ENCODE measurements at places on chromosomes 12 and 14.

GRCh38 chr12:71312768-71313403 is 126.7 kb upstream of the LGR5 start:
- DNase-seq: peak; percentile 6

- DNase-seq: peak; percentile 63
Observed at GRCh38 chr14:54472315-54472714, 16.5 kb downstream of the GMFB start.

DNA sequence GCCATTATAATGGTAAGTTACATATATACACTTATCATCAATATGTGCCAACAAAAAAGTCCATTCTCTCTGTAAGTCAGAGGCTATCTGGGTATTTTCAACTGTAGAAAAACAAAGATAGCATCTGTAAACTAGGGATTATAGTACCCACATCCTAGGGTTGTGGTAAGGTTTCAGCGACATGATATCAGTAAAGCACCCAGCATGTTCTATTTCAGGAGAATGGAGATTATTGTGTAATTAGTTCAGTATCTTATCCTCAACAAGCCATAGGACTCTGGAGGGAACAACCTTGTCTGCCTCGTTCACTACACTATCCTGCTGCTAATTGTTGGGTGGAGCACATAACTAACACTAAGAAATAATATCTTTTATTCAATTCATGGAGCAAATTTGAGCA is 19.7 kb upstream of the CKAP4 start:
- DNase-seq: no peak

GRCh38 chr12:131226345-131227265 is 272.9 kb downstream of the ADGRD1 start:
- no peak for DNase-seq

DNA sequence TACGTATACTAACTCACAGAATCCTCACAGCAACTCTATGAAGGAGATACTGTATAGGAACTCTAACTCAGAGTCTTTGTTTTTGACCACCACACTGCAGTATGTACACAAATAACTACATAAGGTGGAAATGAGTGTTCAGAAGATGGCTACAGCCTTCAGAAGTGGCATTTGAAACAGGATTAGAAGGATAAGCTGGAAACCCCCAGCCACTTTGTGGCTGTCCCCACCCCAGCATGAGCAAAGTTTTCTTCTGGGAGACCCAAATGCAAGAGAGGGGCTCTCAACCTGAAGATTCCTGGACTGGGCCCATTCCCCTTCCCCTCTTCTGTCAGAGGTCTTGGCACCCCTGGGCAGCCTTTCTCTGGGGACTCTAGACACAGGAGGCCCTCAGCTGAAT is 43.2 kb upstream of the PNMA1 start:
- no peak for DNase-seq

GRCh38 chr12:6041891-6042290 is 82.6 kb downstream of the VWF start:
- no peak for DNase-seq

GRCh38 chr14:100104006-100104352 is 38.8 kb downstream of the EVL start:
- no peak for DNase-seq

All from ELF-1 (cell line).